RWPE2 (cell line): ENCODE measurements at places on chromosomes 7 and 10.

GRCh38 chr7:135260930-135261721, 27.5 kb downstream of the STRA8 start:
- DNase-seq: no peak

DNA sequence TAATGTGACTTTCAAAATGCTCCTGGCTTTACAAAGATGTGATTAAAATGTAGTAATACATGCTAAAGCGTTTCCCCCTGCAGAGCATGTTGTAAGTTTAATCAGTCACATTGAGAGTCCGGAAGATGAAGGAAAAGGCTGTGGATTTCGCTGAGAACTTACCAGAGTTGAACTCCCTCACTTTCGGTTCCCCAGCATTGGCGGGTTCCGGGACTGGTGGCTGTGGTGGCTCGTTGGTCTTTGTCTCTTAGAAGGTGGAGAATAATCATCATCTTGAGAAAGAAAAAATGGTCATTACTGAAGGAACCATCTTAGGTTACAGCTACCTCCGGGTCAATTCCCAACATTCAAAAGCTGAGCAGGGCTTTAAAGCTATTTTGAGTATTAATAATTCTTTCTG, 9.6 kb upstream of the NUPR2 start:
- no peak for DNase-seq

DNA sequence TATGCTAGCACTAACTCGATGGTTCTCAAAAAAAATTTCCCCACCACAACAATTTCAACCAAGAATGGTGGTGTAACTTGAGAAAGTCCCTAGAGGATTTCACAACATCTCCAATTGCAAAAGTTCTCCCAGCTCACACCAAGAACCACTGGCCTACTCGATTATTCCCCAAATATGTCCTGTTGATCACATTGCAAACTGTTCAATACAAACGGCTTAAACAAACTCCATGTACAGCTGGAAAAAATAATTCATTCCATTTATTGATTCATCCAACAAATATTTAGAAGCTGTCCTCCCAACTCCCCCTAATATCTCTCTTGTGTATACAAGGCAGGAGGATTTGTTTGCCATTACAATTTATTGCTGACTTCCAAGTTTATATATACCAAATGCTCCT, 19.1 kb downstream of the TMEM176B start:
- DNase-seq: no peak

DNA sequence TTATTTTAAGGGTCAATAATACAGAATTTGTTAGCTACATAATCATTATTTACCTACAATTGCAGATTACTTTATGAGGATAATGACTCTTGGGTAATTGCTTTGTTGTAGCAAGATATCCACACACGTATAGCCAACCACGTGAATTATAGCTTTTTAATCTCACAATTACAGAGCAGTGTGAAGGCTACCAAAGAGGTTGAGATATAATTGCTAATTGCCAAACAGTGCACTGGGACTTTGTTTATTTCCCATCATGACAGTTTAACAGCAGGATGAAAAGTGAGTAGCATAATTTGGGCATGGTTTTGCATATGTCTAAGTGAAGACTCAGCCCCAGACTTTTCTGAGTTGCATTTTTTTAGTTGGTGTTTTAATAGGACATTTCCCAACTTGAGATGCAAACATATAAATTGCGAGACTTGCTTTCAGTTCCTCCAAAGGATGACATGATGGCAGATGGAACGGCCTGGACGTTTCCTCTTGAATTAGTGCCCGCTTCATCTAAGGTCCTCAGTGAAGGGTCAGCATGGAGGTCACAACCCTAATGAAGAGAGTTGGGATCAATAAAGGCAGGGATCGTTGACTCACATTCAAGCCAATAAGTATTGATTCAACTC, 180.7 kb upstream of the GPR26 start:
- no peak for DNase-seq

DNA sequence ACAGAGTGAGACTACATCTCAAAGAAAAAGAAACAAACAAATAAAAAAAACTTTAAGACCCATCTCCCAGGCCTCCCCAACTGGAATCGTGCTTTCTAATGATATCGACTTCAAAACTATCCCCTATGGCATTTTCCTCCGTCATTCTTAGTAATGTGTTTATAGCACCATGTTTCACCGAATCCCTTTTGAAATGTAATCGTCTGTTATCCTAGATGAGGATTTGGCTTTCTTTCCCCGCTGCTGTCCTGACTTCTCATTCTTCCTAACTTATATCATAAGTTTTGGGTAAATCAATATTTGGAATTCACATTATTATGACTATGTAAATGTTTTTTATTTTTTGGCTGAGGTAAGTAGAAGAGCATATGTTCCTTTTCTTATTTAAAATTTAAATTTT, 77.2 kb upstream of the ARHGAP21 start:
- DNase-seq: no peak

DNA sequence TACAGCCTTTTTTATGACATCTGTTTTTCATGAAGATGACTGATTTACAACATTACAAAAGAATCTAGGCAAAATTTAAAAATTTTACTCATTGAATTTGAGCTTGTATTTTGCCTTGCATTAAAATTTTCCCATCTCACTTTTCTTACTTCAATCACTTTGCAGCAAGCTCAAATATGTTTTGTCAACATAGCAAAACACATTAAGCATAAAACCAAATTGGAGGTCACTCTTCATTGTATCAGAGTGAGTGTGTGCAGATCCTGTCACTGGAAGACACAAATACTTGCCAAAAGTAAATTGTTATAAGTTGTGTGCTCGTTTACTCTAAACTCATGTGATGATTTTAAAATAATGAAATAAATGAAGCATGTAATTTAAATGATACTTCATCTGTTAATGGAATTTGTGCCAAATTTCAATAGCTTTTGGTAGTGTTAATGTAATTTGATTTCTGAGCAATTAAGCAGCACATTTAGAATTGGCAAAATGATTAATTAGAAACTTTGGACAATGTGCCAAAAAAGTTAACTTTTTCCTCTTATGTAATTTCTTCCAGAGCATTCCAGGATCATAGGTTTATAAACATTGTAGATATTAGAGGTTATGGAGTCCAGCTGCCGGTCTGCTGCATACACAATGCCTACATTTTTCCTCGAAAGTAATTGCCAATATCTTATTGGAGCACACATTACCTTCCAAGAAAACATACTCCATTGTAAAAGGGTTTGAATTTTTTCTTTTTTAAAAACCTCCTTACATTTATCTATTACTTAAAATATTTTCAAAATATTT, 1078.2 kb upstream of the LRRTM3 start:
- no peak for DNase-seq

DNA sequence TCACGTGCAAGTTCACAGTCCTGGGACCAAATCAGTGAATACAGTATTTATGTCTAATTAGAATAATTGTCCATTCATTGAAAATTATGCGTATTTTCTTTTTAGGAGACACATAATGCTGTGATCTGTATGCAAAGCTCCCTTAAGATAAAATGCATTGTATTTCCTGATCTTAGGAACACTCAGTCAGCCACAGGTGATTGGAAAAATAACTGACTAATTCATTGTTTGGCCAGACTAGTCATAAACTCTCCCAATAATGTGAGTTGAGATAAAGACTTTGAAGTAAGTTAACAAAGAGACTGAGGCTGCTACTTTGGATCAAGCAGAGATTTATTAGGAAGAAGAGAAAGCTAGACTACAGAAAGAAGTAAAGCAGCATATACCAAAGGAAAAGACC, 182.2 kb downstream of the GNAI1 start:
- DNase-seq: no peak

DNA sequence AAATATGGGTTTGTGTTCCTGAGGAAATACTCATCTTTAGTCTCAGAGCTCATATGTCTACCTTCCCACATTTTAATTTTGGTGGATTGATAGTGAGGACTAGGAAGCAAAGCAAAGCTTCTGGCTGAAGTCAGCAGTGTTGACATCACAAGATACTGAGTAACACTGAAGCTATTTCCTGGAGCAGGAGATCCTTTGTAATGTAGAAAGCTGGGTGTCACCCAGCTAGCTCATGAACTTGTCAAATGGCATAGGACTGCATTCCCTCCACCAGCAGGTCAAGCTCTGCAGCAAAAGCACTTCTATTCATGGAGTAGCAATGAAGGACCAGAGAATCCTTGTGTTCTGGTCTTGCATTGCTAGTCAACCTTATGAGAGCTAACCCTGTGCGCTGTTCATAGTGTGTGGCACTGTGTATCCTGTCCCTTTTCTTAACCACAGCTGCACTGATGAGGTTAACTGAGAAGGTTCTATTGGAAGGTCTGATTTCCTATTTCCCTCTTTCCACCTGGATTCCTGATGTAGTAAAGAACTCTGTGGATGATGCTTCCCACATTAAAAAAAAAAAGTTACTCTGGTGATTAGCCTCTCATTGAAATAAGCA, 94.8 kb upstream of the ZNF804B start:
- DNase-seq: no peak

- DNase-seq: no peak
These were observed 61.1 kb upstream of the NPSR1 start for GRCh38 chr7:34596887-34597286.

GRCh38 chr7:6155596-6155995, 116.8 kb downstream of the CYTH3 start:
- DNase-seq: no peak

GRCh38 chr7:90982228-90982627, 282.0 kb upstream of the FZD1 start:
- no peak for DNase-seq

DNA sequence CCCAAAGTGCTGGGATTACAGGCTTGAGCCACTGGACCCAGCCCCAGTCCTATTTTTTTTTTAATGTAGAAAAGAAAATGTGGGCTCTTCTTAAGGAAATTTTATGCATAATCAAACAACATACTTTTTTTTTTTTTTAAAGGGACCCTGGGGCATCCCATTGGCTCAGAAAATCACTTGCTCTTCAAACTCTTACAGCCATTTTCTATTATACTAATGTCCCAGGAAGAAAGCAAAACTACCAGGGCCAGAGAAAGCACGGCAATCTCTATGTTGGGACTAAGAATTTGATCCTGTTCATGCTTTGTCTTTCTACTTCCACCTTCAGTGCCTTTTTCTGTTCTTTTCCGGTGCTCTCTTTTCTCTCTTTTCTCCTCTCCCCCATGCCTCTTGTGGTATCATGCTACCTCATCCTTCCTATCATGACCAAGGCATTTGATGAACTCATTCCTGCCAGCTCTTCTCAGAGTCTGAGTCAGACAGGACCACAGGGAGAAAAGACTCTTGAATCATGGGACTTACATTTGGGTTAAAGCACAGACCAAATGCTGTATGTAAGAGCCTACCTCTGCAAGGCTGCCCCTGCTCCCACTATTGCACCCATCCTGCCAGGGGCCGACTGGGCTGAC, 76.4 kb upstream of the CCNY start:
- DNase-seq: no peak

GRCh38 chr7:91778416-91778815, 102.1 kb downstream of the MTERF1 start:
- no peak for DNase-seq

- no peak for DNase-seq
These were observed 171.3 kb downstream of the DNAJC1 start for GRCh38 chr10:21831986-21832820.

- no peak for DNase-seq
These were observed 263.3 kb downstream of the COBL start for GRCh38 chr7:51053160-51053925.

DNA sequence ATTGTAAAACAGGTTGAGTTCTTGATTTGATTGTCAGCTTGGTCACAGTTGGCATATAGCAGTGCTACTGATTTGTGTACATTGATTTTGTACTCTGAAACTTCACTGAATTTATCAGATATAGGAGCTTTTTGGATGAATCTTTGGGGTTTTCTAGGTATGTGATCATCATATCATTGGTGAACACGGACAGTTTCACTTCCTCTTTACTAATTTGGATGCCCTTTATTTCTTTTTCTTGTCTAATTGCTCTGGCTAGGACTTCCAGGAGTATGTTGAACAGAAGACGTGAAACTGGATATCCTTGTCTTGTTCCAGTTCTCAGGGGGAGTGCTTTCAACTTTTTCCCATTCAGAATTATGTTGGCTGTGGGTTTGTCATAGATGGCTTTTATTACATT, 86.9 kb downstream of the EXOC4 start:
- DNase-seq: no peak

DNA sequence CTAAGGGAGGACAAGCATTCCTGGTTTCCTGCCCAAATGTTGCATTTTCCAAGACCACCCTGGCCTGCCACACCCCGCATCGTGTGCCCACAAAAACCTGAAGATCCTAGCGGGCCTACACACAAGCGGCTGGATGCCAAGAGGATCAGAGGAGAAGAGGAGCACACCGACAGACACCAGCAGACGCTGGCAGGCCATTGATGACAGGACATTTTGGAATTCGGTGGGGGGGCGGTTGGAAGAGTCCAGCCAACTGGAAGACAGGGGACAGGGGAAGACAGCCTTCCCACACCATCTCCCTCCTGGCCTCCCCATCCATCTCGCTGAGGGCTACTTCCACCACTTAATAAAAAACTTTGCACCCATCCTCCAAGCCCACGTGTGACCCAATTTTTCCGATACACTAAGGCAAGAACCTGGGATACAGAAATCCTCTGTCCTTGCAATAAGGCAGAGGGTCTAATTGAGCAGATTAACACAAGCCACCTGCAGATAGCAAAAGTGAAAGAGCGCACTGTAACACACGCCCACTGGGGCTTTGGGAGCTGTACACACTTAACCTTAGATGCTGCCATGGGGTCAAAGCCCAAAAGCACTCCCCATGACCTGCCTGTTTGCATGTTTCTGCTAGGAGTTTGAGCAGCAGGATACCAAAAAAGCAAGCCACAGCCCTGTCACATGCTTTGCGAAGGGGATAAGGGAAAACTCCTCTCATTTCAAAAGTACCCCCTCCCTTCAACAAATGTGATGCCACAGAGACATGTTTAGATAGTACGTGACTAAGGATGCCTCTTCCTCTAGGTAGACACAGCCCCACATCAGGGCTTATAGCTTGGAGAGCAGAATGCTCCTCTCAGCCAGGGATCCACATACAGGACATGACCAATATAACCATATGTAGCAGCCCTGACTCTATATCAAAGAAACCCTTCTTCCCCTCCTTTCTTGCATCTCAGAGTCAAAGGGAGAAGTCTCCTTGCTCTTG, 13.4 kb upstream of the SMNDC1 start:
- DNase-seq: no peak

DNA sequence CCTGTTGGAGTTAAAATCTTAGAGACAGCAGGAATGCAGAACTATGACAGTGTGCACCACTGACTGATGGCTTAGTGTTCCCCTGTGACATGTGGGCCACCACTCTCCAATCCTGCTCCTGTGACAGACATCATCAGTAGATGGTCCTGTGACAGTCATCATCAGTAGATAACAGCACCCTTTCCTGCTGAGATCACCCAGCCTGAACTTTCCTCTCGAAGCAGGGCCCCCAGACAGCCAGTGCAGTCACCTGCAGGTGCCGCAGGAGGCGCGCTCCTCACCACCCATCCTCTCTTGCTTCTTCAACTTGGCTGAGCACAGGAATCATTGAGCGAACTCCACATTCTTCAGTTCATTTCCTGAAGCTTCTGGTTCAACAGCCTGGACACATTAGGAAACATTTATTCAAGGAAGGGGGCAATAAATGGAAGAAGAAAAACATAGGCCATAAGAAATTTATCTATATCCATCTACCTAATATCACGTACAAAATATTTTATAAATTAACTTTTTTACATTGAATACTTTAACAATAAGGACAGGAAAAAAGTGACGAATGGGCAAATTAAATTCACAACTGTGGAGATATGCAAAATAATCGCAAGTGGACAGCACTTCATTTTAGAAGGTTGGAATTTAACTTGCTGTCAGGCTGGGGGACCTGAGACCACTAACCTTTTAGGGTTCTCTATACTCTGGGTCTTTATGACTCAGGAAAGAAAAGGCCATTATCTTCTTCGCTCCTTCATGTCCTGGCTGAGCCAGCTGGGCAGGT, 32.0 kb upstream of the MKI67 start:
- no peak for DNase-seq

- DNase-seq: no peak
These were observed at the start of gene EBF3 for GRCh38 chr10:129963641-129964501. EBF3 (minus strand) TSS chr10:129964274; CDS start chr10:129963768, 506 bp downstream.
